ENCODE measurements at places on chromosomes 6 and 20.

GRCh38 chr6:135875446-135875845 lies 23.9 kb downstream of the PDE7B start:
- no peak for DNase-seq

GRCh38 chr20:17787816-17788215 lies 88.0 kb downstream of the BANF2 start:
- no peak for DNase-seq

DNA sequence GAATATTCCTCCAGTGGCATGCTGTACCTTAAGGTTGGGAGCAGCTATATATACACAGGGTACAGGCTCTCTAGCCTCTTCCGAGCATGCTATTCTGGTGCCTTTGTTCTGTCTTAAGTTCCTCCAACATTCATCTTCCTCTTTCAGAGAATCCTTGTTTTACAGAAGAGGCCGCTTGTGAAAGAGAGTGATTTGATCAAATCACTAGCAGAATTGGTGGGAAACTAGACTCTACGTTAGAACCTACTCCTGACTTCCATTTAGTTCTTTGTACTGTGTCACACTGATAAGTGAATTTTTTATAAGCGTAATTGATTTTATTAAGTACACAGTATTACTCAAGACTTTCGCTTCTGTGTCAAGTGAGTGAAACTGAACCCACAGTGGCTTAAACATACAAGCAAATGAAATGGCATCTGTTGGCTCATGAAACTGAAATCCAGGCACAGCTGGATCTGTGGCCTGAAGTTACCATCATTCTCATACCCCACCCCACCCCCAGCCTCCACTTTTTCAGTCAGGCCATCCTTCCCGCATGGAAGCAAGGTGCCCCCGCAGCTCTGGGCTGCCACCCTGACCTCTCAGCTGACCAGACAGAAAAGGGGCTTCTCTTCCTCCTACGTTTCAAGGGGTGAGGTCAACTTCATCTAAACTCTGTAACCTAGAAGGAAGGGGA lies 102.3 kb downstream of the RPP40 start:
- no peak for DNase-seq

DNA sequence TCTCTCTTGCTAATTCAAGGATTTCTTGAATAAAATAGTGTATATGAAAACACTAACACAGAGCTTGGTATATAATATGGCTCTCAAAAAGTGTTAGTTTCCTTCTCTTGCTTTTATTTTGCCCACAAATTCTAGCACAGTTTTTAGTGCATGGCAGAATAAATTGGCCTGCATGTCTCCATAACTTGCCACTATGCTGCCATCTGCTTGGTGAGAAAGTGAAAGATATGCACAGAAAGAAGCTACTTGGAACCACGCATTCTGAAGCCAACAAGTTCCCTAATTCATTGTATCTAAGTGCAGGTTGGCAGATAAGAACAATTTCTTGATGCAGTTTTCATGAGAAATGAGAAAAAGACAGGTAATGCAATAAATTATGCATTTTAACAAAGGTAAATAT lies 101.2 kb downstream of the EPHA7 start:
- no peak for DNase-seq

DNA sequence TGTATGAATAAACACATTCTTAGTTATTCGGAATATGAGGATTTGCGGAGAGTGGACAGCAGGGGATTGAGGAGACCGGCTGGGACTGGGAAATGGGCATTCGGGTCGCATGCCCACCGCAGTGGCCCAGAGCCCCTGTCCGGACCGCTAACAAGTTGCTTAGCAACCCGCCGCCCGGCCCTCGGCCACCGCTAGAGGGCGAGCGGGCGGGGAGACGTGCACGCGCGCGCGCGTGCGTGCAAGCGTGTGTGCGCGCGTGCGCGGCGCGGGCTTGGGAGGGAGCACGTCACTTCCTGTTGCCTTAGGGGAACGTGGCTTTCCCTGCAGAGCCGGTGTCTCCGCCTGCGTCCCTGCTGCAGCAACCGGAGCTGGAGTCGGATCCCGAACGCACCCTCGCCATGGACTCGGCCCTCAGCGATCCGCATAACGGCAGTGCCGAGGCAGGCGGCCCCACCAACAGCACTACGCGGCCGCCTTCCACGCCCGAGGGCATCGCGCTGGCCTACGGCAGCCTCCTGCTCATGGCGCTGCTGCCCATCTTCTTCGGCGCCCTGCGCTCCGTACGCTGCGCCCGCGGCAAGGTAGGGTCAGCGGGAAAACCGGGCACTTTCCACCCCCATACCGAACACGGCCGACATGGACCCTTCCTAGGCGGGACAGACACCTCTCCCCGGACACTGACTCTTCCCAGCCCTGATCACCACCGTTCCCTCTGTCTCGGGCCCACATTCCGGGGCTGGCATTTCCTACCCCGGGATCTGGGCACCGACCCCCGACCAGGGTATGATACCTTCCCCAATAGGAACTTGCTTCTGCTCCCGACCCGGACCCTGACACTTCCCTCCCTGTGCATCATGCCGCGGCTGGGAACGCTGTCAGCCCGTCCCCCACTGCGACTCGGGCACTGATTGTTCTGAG lies at the start of gene HM13:
HM13 (plus strand) TSS at position 289 of the 918 bp plus-strand sequence; CDS start at position 399, 110 bp downstream.
- peak; percentile 69 for DNase-seq

DNA sequence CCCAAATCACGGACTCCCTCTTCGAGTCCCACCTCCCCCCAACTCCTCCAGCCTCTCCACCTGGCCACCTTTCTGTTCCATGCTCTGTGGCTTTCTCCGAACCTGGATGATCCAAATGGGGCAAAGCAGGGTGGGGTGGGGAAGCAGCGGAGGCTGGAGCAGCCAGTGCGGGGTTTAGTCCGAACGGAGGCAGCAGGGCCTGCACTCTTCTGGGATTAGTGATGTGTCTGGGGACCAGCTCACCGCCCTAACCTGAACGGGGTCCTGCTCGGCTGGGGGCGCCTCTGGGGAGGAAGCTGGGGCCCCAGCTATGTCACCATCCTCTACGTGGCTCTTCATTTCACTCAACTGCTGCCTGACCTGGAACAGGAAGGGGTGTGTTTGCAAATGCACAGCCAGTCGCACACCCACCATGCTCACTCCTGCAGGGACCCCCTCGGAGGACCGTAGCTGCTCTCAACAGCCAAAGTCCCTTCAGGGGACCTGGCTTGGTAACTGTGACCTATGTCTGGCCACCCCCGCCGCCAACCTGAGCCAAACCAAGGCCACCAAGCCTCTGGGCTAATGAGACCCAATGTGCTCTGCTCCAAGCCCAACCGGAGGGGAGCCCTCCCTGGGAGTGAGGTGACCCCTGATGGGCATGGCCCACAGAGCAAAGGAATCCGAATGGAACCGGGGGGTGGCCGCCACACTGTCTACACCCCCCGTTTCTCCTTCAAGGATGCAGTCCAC lies 46.8 kb downstream of the DSTN start:
- DNase-seq = no peak

DNA sequence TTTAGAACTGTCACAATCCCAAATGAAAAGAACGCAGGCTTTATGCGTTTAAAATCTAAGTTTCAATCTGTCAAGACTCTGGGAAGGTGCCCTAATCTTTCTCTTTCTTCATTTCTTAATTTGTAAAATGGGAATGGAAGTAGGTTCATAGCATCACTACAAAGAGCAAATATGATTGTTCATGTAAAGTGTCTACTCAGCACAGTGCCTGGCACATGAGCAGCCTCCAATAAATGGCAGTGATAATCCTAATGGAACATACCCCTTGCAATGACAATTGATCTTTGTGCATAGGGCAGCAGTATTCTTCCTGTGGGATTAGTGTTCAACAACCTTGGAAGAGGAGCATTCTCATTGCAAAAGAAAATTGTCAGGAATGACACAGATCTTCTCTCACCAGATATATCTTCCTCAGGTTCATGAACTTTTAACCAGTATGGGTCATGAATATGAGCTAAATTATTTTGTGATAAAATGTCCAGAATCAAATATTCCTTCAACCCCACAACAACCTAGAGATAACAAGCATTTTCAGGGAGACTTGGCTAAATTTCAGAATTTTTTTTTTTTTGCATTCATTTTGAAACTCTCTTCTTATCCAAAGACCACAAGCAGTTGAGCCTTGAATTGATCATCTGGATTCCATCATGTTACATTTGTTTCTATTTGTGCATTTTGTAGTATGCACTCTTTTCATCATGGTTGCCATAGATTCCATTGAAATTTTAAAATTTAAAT lies 149.1 kb downstream of the TBX18 start:
- no peak for DNase-seq

DNA sequence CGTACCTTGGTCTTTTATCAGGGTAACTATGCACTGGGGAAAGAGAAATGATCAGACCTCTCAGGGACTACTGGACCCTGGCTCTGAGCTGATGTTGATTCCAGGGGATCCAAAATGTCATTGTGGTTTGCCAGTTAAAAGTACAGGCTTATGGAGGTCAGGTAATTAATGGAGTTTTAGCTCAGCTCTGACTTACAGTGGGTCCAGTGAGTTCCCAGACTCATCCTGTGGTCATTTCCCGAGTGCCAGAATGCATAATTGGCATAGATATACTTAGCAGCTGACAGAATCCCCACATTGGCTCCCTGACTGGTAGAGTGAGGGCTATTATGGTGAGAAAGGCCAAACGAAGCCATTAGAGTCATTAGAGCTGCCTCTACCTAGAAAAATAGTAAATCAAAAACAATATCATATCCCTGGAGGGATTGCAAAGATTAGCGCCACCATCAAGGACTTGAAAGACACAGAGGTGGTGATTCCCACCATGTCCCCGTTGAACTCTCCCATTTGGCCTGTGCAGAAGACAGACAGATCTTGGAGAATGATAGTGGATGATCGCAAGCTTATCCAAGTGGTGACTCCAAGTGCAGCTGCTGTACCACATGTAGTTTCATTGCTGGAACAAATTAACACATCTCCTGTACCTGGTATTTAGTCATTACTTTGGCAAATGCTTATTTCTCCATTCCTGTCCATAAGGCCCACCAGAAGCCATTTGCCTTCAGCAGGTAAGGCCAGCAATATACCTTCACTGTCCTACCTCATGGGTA lies 152.4 kb downstream of the THBS2 start:
- DNase-seq = no peak

- DNase-seq = peak; percentile 54
These were observed 55.2 kb upstream of the ADGRF1 start for GRCh38 chr6:47097092-47097945.

DNA sequence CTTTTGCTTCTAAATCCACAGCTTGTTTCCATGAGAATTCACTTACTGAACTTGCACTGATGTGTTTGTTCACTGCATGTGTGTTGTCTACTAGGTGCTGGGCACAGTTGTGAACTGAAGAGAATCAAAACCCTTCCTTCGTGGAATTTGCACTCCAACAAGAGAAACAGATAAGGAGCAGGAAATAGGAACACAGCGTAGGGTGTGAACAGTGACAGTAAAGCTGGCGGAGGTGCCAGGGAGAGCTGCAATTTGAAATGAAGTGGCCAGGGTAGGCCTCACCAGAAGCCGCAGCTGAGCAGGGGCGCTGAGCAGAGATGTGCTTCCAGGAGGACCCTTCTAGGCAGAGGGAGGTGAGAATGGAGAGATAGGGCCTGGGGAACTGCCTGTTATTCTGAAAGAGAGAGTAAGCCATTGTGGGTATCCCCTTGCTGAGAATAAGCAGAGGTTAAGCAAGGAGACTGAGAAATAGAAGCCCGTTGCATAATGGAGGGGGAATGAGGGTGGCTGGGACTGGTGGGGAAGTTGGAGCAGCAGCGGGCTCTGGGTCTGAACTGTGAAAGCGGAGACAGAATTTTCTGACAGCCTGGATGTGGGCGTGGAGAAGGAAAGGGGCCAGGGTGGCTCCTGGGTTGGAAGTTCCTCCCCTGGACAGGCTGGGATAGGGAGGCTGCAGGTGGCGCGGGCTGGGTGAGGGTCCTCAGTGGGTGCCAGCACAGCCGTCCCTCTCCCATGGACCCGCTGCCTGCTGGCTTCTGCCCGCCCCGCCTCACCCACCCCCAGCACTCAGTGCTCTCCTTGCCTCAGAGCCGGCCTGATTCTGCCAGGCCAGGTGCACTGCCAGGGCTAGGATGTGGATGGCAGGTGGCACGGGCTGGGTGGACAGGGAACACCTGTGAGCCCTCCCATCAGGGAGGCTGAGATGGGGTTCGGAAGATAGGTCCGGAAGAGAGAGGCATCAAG lies 114.7 kb upstream of the AFDN start:
- DNase-seq = no peak
